CD4-positive, alpha-beta memory T cell (primary cell): ENCODE measurements at places on chromosomes 2 and 18.
A peak's percentile ranks its signal among the peaks of the same experiment; 100 is the strongest.

DNA sequence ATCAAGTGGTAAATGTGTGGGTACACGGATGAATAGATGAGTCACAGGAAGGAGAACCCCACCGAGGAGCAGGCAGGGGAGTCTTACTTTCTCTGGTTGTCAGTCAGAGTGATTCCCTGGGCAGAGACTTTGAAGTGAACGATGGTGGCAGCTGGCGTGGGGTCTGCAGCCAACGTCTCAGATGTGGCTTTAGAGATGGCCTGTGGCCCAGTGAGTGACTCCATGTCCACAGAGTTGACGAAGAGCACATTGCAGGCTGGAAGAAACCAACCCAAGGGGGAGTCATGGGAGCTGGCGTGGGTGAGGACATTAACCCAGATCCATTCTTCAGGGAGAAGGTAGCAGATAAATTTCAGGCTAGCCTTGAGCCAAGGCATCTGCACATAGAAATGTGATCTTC lies 193.1 kb downstream of the TNS1 start:
- DNase-seq = no peak

DNA sequence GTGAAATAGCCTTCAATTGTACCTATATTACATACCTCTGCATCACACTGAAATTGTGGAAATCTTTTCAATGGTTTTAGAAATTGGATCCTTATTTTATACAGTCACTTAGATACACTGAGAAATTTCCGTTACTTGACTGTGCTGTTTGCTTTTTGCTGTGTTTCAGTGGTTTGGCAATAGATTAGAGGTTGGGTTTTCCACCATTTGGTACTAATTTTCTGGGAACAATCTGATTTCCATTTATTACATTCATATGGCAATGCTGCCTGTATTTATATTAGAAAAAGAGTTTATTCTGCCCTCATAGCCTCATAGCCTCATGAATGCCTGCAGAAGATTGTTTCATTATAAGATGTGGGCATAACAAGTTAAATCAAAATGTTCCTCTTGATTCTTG lies 285.0 kb downstream of the GULP1 start:
- DNase-seq = no peak

- DNase-seq = no peak
Observed at GRCh38 chr2:236282406-236282805, 18.2 kb upstream of the ASB18 start.

GRCh38 chr2:35301369-35301768 lies 1054.2 kb upstream of the CRIM1 start:
- DNase-seq = no peak

DNA sequence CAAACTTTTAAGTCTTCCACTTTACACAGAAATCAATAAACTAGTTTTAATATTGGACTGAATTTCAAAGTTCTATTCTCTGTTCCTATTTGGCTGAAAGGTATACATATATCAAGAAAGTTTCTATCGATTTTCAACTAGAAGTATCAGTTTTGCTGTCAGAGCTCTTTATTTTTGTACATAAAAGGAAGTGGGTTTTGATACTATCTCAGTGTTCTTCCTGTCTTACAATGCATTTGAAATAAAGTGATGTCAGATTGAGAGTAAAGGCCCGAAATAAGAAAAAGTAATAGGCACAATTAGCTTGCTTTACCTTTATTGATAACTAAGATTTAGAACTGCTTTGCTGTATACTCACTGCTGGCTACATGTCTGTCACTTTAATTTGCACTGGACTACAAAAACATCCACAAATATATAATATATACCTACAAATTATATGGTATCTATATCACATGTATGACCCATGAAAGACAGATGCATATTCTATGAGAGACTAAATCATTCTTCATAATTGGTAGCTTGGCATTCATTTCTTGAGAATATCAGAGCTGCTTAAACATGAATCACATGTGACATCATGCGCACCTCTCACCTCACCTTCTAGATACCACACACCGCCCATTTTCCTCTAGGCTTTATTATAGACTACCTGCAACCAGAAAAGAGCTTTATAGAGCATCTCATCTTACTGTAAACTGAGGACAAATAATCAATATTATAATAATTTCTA lies 83.6 kb downstream of the ASXL2 start:
- peak; percentile 56 for DNase-seq
